ENCODE measurements at places on chromosomes 11 and 22.
A peak's percentile ranks its signal among the peaks of the same experiment; 100 is the strongest.

DNA sequence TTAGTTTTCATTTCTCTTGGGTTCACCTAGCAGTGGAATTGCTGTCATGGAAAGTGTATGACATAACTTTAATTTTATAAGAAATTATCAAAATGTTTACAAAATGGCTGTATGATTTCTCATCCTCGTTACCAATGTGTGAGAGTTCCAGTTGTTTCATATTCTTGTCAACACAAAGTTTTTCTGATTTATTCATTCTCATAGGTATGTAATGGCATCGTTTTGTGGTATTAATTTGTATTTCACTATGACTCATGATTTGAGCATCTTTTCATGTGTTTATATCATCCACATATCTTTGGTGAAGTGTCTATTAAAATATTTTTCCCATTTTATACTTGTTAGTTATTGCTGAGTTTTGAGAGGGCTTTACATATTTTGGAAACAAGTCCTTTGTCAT, 5.5 kb downstream of the FAM111B start:
- no peak for DNase-seq

DNA sequence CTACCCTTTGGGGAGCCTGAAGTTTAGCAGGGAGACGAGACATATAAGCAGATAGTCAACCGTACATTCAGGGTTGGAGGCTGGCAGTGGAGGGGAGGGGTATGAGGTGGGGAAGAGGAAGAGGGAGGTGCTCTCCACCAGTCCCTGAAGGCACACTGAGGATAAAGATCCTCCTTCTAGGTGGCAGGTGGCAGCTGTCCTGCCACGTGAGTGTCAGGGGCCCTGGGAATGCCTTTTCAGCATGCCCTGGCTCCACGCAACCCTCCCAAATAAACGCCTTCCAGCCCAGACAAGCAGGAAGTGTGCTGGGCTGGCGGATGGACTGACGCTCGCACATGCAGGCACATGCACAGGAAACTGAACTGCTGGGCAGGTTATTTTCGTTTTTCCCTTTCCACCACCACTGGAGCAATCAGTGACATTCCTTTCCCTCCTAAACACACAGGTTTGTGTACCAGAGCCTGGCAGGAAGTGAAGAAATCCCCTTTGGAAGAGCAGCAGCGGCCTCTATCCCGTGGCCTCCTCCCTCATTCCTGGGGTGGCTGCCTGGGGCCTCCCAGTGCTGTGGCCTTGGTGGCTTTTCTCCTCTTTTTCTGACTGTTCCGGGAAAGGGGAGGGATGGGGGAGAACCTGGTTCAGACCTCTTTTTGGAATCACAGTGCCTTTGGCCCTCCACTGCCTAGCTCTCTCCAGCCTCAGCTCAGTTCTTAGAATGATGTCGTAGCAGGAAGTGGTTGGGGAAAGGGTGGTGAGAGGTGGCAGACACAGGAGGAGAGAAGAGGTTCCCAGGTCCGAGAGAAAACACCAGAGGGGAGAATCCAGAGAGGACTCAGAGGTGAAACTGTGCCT, 157.0 kb upstream of the TIMP3 start:
- DNase-seq, result peak; percentile 69

DNA sequence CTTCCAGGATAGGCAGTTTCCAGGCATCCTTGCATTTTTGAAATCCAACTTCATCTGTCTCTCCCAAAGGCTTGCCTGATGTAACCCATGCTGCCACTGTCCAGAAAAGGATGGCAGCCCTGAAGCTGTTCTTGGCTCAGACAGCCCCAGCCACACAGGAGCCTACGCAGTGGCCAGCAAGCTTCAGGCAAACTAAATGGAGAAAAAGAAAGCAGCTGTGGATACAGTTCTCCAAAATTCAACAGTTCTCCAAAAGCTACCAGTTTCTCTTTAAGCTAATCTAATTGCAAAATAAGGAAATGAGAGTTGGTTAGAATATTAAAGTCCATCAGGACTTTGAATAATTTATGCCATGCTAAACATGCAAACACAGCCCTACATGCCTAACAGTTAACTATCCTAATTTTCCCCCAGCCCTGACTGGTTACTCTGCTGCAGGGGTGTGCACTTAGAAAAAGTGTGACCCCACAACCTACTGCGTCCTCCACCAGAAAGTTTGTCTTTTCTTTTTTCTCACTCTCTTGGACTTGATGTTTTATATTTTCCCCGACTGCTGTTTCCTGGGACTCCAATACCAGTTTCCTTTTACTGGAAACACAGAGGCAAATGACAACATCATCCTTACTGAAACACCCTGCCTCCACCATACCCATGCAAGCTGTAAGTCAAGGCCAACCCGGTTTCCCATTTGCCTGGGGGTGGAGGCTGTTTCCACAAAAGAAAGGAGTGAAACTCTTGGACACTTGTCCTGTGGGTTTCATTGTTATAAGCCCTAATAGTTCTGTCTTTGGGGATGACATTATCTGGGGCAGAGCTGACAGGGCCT, 69.1 kb upstream of the OR5AN1 start:
- DNase-seq, result no peak

GRCh38 chr11:67372993-67373647, at the start of gene CLCF1:
CLCF1 (minus strand) TSS chr11:67373598; CDS start chr11:67373539, 59 bp downstream.
- peak; percentile 76 for DNase-seq

GRCh38 chr11:64109332-64109731, 56.6 kb downstream of the MACROD1 start:
- no peak for DNase-seq

GRCh38 chr11:2207212-2207611, 35.6 kb upstream of the TH start:
- peak; percentile 52 for DNase-seq

DNA sequence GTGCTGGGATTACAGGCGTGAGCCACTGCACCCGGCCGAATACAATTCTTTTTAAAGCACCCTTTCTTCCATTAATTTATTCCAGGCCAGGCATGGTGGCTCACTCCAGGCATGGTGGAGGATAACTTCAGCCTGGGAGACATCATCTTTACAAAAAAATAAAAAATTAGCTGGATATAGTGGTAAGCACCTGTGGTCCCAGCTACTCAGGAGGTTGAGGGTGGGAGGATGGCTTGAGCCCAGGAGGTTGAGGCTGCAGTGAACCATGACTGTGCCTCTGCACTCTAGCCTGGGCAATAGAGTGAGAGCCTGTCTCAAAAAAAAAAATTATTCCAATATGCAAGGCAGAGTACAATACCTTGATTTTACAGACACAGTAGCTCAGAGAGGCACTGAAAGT, 11.4 kb downstream of the TAGLN start:
- DNase-seq, result no peak

DNA sequence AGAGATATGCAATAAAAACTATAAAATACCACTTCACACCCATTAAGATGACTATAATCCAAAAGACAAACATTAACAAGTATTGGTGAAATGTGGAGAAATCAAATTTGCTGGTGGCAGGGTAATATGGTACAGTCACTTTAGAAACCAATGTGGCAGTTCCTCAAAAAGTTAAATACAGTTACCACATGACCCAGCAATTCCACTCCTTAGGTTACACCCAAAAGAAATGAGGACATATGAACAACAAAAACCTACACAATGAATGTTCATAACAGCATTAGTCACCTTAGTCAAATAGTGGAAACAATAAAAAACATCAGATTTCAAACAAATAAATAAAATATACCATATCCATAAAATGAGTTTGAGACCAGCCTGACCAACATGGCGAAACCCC, 52.6 kb downstream of the RDX start:
- no peak for DNase-seq

- DNase-seq, result peak; percentile 81
These were observed 12.5 kb upstream of the MB start for GRCh38 chr22:35629406-35630216.

- no peak for DNase-seq
These were observed 9.7 kb upstream of the PIK3IP1 start for GRCh38 chr22:31302006-31302405.

- DNase-seq, result no peak
These were observed 16.1 kb downstream of the IGF2 start for GRCh38 chr11:2122907-2123627.

DNA sequence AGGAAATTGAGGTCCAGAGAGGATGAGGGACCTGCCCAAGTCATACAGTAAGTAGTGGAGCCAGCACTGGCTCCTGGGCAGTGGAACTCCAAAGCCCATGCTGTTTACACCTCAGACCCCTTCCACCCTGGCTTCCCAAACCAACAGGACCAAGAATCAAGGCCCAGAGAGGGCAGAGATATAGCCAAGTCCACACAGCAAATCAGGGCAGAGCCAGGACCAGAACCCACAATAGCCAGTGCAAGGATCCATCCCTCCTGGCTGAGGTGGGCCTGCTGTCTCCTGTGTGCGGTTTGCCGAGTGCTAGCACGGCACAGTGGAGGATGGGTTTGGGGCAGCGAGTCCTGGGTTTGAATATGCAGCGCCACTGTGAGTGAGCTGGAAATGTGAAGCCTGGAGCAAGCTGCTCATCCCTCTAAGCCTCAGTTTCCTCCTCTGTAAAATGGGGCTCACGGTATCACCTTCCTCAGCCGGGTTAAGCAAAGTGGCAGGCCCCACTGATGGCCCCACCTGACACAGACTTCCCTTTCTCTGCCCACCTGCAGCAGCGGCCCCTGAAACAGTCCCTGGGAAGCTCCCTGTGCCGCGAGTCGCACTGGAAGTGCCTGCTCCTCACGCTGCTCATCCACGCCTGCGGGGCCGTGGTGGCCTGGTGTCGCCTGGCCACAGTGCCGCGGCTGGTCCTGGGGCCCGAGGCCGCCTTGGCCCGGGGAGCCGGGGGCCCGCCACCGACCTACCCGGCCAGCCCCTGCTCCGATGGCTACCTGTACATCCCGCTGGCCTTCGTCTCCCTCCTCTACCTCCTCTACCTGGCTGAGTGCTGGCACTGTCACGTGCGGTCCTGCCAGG, 2.3 kb downstream of the TMEM151A start:
- peak; percentile 56 for DNase-seq

DNA sequence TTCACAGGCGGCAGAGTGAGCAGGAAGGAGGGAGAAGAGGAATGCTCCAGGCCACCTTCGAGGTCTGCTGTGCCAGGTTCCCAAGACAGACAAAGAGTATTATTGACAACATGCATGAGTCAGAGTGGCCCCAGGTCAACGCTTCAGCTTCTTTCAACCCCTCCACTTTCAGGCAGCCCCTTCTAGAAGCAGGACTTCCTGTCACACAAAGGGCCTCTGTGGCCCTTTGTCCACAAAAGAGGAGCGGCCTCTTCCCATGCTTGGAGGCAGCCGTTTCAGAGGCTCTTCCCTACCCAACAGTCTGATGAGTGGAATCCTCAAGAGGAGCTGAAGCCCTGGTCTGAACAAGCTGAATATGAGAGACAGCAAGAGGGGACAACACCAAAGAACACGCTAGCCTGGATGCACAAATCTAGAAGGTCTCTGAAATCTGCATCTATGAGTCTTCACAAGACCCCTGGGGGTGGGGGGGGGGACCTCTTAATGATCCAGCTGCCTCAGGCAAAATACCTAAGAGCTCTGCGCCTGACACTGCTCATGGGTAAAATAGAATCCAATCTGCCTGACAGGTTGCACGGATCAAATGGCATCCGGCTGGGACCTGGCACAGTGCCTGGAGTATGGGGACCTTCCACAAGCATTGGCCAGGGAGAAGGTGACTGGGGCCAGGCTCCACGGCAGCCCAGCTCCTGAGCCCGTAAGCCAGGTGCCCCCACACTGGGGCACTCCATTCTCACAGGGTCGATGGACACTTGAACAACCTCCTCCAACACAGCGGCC, 67.5 kb downstream of the PACSIN2 start:
- DNase-seq, result no peak

- no peak for DNase-seq
These were observed 17.8 kb downstream of the PRRG4 start for GRCh38 chr11:32847511-32847910.

GRCh38 chr11:86931548-86932258, 23.5 kb downstream of the FZD4 start:
- DNase-seq, result no peak

GRCh38 chr11:117834838-117835443, 10.4 kb upstream of the FXYD2 start:
- DNase-seq, result peak; percentile 10

DNA sequence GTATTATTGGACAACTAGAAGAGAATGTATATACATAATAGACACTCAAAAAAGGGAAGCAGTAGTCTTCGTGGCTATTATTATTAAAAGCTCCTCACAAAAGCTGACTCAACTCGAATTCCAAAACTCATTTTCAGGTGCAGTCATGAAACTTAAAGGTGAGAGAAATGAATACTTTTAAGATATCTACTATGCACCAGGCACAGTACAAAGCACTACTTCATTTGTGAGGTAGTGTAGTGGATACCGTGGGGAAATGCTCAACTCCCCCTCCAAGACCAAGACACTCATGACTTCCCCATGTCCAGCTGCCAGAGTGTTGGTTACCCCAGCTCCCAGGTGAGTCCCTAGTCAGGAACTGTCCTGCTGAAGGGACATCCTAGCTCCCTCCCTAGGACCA, 2.1 kb downstream of the SYN3 start:
- no peak for DNase-seq

GRCh38 chr22:36773935-36774334, 2.0 kb downstream of the IFT27 start:
- no peak for DNase-seq

DNA sequence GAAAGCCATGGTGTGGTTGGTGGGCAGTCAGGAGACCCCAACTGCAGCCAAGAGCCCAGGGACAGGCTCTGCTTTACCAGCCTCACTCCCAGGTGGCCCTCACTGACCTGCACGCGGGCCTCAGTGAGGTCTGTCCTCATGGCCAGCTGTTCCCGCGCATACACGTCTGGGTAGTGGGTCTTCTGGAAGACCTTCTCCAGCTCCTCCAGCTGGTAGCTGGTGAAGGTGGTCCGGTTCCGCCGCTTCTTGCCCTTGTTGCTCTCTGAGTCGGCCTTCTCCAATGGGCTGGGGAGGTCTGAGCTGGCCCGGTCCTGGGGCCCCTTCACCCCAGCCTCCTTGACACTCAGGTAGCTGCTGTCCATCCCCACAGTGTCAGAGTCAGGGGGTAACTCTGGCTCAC, 34.7 kb downstream of the ALX4 start:
- DNase-seq, result peak; percentile 28

DNA sequence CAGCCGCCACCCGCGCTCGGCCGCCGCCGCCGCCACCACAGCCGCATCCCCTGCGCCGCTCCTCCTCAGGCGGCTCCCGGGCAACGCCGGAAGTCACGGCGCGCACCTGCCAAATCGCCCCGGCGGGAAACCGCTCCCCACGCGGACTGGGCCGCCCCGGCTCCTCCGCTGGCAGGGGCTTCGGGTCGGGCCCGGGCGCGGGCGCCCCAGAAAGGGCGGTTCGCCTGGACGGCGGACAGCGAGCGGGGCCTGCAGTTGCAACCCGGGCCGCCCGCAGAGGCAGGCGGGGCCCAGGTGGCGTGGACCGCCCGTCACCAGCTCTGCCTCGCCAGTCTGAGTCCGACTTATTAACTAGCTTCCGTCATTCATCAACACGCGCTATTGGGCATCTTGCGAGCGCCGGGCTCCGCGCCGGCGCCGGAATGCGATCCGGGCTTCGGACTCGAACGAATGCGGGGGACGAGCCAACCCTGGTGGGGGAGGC, at the start of gene HIRA:
Gene HIRA (minus strand): TSS at position 85 of the 484 bp plus-strand sequence. CDS start 257 bp downstream, outside the sequence.
- DNase-seq, result peak; percentile 96

- DNase-seq, result no peak
These were observed 7.1 kb downstream of the SLC7A4 start for GRCh38 chr22:21025266-21025665.

- no peak for DNase-seq
These were observed 20.9 kb upstream of the DGCR8 start for GRCh38 chr22:20058989-20059770.

Data from activated effector memory CD4-positive, alpha-beta T cell treated with anti-CD3 and anti-CD28 coated beads, Interleukin-2, amount 50 U/mL, for 16 hours (primary cell).